Neural progenitor cell (in vitro differentiated cells): ENCODE measurements at places on chromosomes 12 and 14.

GRCh38 chr12:12804011-12804410 is 9.1 kb upstream of the DDX47 start:
- DNase-seq = no peak

DNA sequence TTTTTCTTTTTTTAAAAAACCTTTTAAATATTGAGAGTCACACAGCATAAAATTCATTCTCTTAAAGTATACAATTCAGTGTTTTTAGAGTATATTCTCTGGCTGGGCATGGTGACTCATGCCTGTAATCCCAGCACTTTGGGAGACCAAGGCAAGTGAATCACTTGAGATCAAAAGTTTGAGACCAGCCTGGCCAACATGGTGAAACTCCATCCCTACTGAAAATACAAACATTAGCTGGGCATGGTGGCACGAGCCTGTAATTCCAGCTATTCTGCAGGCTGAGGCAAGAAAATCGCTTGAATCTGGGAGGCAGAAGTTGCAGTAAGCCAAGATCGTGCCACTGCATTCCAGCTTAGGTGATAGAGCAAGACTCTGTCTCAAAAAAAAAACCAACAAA is 68.4 kb upstream of the BCAT1 start:
- no peak for DNase-seq

DNA sequence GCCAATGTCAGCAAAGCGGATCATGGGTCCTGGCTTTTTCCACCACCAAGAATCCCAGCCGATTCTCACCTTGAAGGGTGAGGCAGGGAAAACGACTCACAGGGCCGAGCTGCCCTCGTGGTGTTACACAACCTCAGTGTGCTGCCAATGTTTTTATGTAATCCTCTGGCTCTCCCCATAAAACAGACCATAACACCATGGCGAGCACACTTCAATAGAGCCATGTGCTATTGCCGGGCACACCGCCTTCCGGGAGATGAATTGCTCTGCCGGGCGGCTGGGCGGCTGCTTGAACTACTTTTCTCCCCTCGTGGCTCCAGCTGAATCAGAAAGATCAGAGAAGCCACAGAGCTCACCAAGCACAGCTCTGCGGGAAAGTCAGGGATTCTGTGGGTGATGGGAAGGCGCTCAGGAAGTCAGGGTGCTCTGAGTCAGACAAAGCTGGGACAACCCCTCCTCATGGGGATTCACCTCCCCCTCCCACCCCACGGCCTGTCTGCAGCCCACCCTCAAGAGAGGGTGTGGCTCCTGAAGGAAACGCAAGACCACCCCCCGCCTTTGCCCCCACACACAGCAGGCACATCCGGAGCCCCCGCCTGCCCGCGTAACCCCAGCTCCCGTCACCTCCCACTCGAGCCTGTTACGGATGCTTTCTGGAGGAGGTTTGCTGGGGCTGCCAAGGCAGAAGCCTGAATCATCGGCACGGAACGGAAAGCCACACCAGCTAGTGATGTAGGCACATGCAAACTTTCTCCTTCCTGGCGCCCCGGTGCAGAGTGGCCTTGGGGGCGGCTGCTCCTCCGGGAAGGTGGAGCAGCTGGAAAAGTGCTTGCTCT is 1.8 kb downstream of the GALNT9 start:
- no peak for DNase-seq

- DNase-seq = no peak
These were observed 10.6 kb downstream of the CD163L1 start for GRCh38 chr12:7433276-7433822.

- no peak for DNase-seq
These were observed 31.8 kb downstream of the ELK3 start for GRCh38 chr12:96225994-96226399.

DNA sequence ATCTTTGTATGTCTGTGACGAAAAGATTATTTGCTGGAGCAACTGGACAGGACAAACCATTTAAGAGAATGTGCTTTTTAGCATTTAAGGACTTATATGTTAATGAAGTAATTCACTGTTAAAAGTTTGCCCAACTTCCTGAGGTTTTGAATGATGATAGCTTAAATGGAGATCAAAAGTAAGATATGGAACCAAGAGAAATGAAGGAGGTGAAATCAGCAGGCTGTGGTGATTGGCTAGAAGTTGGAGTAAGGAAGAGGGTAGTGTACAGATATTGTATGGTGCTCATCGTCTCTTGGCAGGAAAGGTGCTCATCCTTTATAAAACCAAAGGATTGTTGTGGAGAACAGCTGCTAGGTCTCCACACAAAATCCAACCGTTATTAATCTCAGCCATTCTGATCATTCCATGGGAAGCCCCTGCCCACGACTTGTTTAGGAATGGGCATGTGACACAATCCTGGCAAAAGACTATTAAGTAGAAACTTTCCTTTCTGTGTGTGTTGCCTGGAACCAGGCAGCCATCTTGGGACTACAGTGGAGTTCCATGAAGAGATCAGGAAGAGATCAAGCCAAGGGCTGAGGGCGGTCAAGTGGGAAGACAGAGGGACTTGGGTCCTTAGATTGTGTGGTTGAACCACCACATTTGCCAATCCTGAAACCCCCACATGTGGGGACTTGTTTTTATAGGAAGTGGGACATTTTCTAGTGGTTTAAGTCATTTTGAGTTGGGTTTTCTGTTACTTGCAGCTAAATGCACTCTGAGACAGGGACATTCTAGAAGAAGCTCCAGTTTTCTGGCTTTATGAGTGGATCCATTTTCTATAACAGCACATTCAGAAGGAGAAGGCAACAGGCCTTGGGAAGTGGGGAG is 56.8 kb upstream of the CHST11 start:
- DNase-seq = no peak

GRCh38 chr14:76306131-76306530 is 69.8 kb upstream of the ESRRB start:
- DNase-seq = no peak

GRCh38 chr14:92783813-92784431 is 10.2 kb upstream of the GOLGA5 start:
- DNase-seq = peak; percentile 43

- no peak for DNase-seq
These were observed 7.5 kb downstream of the CCDC88C start for GRCh38 chr14:91409928-91410718.

DNA sequence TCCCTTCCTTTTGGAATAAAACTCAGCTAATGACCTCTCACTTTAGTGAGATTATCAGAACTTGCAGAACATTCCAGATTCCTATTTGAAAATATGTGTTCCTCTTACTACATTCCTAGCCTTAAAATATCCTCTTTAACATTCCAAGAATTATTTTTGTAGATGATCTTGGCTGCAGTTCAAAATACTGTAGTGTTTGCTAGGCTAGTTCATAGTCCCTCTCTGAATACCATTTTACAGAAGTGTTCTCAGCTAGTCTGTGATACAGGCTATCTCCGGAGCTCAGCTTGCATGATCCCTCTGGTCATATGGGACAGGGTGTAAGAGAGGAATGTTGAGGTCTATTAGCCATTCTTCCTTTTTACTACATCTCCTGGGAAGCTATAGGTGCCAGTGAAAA is 17.6 kb upstream of the GPR33 start:
- DNase-seq = no peak

DNA sequence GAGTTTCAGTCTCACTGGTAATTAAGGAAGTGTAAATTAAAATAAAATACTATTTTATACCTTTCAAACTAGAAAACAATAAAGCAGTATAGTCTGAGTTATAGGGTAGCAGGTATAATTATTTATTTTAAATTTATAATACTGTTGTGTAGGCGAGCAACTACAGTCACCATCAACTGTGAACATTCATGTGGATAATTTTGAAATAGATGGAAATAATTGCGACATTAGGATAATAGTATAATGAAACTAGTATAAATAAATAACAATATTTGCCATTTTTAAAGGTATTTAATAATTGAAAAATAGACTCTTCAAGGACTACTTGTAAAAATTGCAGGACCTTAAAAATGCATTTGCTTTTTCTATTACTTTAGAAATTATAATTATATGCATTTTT is 3.8 kb upstream of the DYRK4 start:
- no peak for DNase-seq

- DNase-seq = no peak
These were observed 104.5 kb downstream of the PRICKLE1 start for GRCh38 chr12:42484996-42485395.

DNA sequence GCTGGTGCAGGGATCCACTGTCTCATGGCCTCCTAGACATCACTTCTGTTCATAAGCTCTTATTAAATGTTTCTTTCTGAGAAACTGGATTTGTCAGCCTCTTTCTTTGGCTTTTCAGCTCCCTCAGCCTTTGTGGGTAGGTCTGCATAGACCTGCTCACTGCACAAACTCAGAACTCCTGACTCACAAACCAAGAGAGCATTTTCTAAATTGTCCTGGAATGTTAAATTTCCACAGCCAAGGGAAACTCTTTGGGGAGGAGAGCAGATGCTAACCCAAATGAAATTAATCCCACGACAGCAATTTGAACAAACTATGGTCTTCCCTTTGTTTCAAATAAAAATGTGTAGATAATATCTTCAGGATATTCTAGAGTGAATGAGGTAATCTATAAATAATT is 19.5 kb upstream of the CERS5 start:
- DNase-seq = no peak

- DNase-seq = no peak
These were observed 7.5 kb downstream of the ZNF385A start for GRCh38 chr12:54377007-54377406.

- DNase-seq = no peak
These were observed 1125.3 kb downstream of the LRFN5 start for GRCh38 chr14:42732005-42732404.

- no peak for DNase-seq
These were observed 75.5 kb downstream of the RAD52 start for GRCh38 chr12:873954-874353.

- no peak for DNase-seq
These were observed 9.0 kb downstream of the HPD start for GRCh38 chr12:121849665-121850064.

DNA sequence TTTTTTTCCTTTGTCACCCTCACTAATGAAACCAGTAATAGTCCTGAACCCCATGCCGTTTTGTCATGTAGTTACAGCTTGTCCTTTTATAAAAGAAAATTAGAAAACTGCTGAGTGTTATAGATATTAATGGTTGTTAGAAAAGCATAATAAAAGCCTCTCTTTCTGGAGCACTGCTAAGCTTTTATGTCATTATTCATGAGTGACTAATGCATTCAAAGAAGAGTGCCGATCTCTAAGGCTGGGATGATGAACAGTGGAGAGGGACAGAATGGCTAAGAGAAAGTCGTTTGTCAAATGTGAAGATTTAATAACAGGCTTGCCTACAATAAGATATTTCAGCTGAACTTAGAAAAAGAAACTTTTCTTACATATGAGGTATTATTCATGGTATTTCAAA is 121.6 kb downstream of the MGAT4C start:
- DNase-seq = no peak

DNA sequence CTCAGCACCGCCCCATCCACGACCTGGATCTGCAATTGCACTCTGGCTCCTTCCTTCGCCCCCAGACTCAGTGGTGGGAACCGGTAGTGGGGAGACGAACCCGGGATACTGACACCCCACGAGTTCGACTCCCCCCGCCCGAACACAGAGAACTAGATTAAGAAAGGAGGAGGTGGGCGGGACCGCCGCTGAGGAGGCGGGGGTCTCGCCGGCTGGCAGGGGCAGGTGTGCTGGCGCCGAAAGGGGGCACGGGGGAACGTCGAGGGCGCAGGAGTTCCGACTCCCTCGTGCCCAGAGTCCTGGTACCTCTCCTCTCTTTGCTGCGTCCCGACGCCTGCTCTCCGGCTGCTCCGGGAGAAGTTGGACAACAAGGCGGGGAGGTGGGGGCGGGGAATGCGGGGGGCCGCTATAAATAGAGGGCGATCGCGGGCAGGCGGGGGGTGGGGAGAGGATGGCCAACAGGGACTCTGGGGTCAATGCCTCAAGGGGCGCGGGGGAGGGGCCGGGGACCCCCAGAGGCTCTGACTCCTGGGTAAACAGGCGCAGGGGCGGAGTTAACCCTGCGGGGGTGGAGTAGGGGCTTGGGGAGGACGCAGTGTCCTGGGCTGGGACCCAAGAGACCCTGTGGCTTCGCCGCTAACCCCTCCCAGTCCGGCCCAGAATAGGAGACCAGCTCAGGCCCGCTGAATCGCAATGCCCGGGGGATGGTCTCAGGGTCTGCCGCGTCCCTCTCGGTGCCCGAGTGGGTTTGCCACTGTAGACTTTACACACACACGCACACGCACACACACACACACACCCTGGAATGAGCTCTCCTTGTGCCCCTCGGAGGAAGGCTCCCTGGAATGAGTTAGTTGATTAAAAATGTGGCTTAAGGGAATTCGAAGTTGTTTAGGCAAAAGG is 761 bp upstream of the NDRG2 start:
- DNase-seq = peak; percentile 58

DNA sequence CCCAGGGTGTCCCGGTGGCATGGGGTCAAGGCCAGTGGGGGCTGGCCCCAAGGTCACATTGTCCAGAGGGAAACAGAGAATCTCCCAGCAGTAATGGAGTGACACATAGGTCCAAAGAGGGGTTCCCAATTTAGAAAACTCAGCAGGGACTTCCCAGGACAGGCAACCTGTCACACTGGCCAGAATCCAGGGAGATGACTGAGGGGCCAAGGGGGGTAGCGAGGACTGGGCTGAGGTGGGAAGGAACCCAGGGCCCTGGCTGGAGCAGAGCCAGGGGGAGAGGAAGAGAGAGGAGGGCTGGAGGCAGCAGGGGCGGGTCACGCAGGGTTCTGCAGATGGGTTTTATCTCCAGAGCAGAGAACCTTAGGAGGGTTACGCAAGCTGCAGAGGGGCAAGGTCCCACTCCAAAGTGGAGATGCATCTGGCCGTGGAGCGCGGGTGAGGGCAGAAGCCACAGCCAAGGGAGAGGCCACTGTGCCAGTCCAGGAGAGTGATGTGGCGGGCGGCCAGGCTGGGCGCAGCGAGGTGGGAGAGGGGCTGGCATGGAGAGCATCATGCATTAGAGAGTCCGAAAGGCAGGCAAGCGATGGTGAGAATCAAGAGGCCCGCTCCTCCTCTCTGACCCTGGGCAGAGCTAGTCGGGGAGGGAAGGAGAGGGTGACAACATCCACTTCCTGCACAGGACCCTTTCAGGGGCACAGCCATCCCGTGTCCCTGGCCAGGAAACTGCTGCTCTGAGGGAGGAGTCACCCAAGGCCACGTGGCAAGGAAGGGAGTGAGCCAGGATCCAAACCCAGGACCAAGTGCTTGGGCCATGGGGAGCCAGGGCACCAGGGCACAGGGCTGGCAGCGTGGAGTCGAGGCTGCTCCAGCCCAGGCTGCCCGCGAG is 29.0 kb downstream of the NCOR2 start:
- no peak for DNase-seq

DNA sequence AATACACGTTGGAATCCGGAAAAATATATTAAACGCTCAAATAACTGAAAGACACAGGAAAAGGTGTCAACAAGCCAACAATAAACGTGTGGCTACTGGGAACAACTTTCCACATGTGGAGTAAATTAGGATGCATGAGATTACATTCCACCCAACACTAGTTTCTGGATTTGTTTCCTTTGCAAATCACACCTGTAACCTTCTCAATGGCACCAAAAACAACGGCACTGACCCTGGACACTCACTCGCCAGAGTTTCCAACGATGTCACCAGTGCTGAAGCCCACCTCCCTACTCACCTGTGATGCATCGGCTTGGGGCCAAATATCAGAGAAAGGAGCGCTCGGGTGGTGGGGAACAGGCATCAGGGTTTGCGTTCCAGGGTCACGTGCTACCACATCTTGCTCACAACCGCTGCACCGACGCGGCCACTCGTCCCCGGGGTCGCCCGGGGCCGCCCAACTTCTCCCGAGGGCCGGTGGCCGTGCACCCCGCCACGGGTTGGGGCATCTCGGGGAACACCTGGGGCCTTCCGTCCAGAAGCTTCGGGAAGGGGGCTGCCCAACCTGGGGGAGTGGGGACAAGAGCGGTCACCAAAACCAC is 629 bp downstream of the PRDM4 start:
- peak; percentile 50 for DNase-seq
